LNCaP clone FGC (cell line): ENCODE measurements at places on chromosomes 1 and 21.
A peak's percentile ranks its signal among the peaks of the same experiment; 100 is the strongest.

- no peak for DNase-seq
Observed at GRCh38 chr1:177800400-177801088, 169.3 kb downstream of the SEC16B start.

DNA sequence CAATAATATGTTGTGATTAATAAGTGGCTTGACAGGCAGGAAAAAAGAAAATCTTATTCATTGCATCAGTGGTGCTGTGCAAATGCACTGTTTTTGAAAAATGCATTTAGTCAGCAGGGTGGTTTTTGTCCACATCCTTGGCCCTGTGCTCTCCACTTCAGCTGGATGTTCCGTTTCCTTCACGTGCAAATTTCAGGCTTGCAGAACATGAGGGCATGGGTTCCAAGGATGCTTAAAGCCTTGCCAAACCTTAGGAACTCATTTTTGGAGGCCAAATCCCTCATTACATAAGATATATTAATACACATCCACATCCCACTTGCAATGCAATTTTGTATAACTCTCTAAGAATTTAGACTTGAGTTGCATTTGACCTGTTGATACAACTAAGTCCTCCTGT lies 410.1 kb downstream of the PRDM2 start:
- no peak for DNase-seq

DNA sequence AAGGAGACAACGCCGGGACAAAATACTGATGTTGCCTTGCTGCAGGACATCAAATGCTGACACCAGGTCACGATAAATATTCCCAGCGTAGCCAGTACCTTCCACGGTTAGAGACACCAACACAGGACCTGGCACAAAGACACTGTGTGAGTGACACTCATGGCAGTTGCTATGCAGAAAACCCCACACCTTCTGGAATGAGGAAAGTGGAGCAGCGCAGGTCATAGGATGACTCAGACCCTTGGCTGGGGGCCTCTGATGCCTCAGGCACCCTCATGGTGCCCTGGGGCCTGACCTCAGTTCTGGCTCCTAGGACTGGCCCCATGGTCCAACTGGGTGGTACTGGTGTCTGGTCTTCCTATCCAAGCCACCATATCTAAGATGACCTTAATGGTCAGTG lies 7.0 kb downstream of the DCST2 start:
- DNase-seq, result no peak

- DNase-seq, result no peak
Observed at GRCh38 chr1:232798920-232799319, 6.3 kb upstream of the MAP10 start.

DNA sequence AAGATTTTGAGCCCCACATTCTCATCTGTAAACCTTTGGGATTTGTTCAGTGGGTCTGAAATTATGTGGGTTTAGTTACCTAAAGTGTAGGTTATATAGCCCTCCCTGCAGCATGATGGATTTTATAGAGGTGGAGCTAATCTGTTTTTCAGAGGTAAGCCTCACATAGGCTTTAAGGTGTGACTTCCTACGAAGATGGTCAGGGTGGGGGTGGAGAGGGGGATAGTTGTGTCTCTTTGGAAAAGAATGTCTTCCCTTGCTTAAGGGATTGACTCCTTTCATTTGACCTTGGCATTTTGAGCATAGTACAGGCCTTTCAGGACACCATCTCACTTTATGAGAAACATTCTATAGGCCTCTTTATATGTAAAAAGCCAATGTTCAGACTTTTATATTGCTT lies 3.4 kb downstream of the CACHD1 start:
- no peak for DNase-seq

GRCh38 chr21:21283810-21284209 lies 285.6 kb downstream of the NCAM2 start:
- peak; percentile 40 for DNase-seq

GRCh38 chr1:81730881-81731280 lies 69.9 kb upstream of the ADGRL2 start:
- DNase-seq, result no peak

DNA sequence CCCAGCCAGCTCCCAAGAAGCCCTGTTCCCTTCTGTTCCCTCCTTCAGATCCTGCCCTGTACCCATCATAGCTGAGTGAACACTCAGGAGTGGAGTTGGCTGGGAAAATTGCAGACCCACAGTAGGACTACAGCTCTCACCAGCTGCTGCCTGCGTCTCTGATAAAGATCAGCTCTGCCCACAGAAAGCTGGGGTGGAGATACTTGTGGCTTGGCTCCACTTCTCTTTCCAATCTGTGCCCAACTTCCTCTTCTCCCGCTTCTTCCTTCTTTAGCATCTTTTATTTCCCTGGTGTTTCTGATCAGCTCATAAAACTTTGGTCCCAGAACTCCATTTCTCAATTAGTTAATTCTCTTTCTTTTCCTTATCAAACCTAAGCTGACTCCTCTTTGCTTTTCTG lies 5.5 kb upstream of the CD1A start:
- DNase-seq, result no peak

- DNase-seq, result peak; percentile 18
Observed at GRCh38 chr1:18299441-18300338, 181.0 kb upstream of the KLHDC7A start.

- no peak for DNase-seq
Observed at GRCh38 chr1:25563330-25564215, 20.2 kb downstream of the LDLRAP1 start.

- no peak for DNase-seq
Observed at GRCh38 chr21:15400905-15401304, 328.9 kb upstream of the USP25 start.

- DNase-seq, result no peak
Observed at GRCh38 chr1:2999571-2999970, 21.7 kb upstream of the ACTRT2 start.

DNA sequence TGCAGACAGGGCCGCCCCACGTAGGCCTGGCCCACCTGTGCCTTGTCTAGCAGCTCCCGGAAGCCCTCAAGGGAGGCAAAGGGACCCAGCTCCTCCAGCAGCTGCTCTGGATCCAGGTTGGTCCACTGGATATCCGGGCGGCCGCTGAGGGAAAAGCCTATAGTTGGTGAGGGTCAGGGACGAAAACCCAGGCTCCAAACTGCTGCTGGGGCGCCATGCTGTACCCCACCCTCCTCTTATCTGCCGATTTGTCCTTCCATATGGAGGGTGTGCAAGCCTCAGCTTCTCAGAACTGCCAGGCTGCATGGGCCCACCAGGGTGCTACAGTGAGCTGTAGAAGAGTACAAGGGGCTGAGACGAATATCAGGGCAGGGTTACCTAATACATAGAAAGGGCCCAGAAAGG lies 12.2 kb downstream of the PTCH2 start:
- DNase-seq, result no peak

- no peak for DNase-seq
Observed at GRCh38 chr21:44647222-44647552, 973 bp downstream of the KRTAP10-11 start.

DNA sequence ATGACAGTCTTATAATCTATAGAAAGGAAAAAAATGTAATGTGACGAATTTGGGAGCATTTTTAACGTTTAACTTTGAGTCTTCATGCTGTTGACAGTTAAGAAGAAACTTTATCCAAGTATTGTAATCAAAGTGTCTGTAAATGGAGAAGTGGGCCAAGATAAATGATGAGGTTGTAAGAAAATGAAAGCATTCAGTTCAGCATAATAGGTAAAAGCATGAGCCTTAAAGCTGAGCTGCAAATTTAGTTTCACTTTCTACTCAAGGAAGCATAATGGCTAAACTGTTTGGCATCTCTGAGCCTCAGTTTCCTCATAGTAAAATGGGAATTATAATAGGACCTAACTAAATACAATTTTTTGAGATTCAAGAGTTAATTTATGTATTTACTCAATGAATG lies 1554.8 kb downstream of the KCNT2 start:
- DNase-seq, result no peak

GRCh38 chr1:227924833-227925574 lies 22.7 kb downstream of the WNT9A start:
- DNase-seq, result no peak

DNA sequence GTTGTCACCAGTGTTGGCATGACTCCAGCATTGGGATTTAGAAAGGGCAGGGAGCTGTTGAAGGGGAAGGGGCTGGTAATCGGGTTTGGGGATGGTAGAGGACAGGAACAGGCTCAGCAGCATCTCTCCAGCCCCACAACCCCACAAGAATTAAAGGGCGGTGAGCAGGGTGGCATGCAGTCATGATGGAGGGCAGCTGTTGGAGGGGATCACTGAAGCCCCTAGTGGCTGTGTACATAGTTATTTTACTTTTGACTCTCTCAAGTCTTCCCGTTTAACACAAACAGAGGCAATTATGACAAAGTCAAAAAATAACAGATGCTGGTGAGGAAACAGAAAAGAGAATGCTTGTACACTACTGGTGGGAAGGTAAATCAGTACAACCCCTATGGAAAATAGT lies 213.8 kb downstream of the URB2 start:
- no peak for DNase-seq

- DNase-seq, result no peak
Observed at GRCh38 chr1:118047006-118047649, 117.6 kb downstream of the WDR3 start.

- no peak for DNase-seq
Observed at GRCh38 chr1:199124351-199124750, 485.5 kb downstream of the PTPRC start.

DNA sequence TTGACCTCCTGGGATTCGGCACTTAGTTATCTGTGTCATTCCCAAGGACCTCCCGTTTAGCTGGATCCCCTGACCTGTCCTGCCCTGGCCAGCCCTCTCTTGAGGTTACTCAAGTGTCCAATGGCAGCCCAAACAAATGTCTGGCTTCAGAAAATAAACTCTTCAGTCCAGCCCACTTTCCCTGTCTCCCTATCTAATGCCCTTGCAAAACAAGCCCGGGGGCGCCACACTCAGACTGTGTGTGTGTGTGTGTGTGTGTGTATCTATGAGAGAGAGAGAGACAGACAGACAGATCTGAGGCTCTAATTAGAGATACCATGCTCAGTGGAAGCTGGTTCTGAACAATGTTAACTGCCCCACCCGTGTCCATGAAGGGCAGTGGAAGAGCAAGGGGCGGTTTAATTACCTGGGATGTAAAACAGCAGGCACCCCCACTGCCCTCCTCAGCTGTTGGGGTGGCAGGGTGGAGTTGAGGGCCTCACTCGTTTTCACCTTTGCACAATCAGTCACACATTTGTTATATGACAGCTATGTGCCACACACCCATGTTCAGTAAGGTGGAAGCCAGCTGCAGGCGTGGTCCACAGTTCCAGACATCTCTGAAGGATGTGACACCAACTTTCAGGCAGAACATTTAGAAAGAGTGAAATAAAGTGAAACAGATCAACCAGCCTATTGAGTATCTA lies 57.4 kb downstream of the B3GALT5 start:
- DNase-seq, result no peak

GRCh38 chr1:8537991-8538390 lies 220.1 kb downstream of the SLC45A1 start:
- DNase-seq, result no peak

DNA sequence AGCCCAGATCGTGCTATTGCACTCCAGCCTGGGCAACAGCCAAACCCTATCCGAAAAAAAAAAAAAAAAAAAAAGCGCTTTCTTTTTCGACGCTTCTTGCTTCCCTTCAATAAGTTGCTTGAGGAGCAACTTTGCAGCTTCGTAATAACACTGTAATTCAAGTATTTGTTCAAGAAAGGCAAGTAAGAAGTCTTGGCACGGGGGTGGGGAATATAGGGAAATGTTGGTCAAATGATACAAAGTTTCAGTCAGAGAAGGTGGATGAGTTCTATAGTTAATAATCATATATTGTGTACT lies 871 bp upstream of the PSMA5 start:
- DNase-seq, result no peak

GRCh38 chr1:83822208-83822607 lies 176.7 kb downstream of the TTLL7 start:
- DNase-seq, result no peak

GRCh38 chr1:168387781-168388760 lies 107.4 kb downstream of the TBX19 start:
- DNase-seq, result no peak
